ENCODE measurements at places on chromosomes 2 and 18.

GRCh38 chr2:231228974-231229529 is 30.6 kb downstream of the ARMC9 start:
- DNase-seq = no peak

DNA sequence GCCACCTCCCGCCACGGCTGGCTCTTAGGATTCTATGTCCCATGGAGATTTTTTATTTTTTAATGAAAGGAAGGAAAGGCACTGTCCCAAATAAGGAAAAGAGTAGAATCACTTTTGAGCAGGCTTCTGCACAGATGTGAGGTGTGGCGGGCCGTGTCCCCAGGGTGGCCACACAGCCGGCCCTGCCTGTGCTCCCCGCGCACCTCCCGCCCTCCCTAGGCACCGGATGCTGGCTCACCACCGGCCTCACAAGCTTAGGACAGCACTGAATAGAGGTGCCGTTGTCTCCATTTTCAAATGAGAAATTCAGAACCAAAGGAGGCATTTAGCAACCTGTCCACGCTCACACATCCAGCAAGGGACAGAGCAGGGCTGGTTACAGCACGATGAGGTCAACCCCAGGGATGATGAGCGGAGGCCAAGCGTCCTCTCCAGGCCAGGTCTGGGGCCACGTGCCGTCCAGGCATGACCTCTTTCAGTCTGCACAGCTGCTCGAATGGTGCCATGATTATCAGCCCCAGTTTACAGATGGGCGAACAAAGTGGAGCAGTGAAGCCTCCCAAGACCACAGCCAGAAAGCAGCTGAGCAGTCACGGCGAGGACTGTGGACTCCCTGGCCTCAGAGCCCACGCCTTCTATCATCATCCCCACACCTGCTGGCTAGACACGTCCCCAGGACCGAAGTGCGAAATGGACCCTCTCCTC is 20.7 kb upstream of the TEX51 start:
- DNase-seq = no peak

DNA sequence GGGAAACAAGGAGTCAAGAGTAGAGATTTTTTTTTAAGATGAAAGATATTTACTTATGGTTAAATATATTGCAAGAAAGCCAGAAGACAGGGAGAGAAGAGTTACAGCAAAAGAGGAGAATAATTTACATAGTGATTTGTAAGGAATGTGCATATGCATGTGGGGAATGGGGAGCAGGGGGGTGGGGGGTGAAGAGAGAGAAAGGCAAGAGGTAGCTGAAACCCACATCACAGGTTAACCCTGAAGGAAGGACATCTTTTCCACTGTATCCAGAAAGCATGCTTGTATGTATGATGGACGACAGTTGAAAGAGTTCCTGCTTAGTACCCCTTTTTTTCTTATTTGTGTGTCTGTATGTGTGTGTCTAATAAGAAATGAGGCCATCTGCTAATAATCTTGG is 371.9 kb downstream of the RAD51AP2 start:
- DNase-seq = no peak

DNA sequence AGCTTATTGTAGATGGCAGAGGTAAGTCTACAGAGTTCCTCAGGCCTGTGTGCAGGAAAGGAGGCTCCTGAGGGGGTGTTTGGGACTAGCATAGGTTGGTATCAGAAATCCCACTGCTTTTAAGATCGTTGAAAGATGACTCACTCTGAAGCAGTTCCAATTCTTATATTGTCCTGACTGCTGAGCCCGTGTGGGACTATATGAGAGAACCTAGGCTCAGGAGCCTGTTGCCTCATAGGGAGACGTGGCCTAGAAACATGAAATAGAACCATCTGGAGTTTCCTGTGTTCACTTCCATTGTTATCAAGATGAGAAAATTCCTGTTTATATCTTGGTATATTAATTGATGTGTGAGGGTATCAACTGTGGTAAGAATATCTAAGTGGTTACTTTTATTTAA is 5.7 kb downstream of the CCT7 start:
- no peak for DNase-seq

DNA sequence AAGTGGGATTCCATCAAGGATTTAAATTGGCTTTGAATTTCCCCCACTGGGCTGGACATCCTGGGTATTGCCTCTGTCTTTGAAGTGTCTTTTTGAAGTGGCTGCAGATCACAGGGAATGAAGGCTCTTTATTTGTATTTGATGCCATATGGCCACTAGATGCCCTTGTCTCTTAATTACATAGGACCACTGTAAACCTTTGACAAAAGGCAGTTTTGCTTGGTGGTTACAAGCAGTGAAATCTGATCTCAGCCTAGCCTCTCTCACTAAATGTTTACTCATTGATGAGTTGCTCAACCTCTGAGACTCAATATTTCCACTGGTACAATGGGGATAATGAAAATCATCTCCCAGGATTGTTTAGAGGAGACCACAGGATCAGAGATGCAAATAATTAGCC is 102.2 kb downstream of the INSIG2 start:
- DNase-seq = no peak

DNA sequence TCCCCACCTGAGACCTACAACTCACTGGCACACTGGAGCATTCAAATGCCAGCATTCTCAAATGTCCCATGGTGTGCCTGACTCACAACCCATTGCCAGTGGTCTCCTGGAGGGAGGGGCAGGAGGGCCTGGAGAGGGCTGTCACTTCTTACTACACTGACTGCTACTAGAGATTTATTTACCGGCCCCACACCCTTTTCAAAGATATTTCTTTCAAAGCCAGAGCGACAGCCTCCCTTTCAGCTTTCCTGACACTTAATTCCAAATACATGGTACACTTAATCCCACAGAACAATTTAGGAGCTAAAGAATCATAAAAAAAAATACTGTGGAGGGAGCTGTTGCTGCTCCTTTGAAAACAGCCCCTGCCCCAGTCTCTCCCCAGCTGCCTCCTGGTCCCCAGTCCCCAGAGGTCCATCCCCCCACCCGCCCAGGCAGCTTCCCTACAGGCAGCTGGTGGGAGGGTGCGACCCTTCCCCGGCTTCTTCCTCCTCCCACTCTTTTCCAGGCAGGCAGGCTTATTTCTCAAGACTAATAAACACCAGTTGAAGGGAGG is 129.1 kb upstream of the SMAD2 start:
- no peak for DNase-seq

DNA sequence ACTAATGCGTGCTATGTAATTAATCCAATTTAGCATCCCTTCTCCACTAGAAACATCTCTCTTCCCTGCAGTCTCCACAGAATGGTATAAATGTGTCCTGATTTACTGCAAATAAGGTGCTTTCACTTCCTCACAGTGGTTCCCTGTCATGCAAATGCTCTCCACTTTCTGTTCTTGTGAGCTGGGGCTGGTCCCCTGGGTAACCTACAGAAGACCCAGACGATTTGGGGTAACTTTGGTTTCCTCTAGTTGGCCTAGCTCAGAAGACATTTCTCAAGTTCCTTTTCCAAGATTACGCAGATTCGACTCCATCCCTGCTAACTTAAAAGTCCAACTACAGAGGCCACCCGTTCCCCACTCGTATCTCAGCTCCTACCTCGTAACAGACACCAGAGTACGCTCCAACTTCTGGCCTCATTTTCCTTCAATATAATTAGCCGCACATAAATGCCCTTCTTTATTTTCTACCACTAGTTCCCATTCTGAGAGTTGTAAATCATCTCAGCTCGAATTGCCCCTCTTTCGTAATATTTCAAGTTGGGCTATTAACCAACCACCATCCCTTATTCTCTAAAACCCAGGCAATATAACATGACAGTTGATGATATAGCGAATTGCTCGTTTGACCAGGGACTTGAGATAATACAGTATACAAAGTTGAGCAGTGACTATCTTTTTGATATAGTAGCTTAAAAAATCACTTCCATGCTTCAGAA is 28.8 kb upstream of the NEDD4L start:
- DNase-seq = no peak

DNA sequence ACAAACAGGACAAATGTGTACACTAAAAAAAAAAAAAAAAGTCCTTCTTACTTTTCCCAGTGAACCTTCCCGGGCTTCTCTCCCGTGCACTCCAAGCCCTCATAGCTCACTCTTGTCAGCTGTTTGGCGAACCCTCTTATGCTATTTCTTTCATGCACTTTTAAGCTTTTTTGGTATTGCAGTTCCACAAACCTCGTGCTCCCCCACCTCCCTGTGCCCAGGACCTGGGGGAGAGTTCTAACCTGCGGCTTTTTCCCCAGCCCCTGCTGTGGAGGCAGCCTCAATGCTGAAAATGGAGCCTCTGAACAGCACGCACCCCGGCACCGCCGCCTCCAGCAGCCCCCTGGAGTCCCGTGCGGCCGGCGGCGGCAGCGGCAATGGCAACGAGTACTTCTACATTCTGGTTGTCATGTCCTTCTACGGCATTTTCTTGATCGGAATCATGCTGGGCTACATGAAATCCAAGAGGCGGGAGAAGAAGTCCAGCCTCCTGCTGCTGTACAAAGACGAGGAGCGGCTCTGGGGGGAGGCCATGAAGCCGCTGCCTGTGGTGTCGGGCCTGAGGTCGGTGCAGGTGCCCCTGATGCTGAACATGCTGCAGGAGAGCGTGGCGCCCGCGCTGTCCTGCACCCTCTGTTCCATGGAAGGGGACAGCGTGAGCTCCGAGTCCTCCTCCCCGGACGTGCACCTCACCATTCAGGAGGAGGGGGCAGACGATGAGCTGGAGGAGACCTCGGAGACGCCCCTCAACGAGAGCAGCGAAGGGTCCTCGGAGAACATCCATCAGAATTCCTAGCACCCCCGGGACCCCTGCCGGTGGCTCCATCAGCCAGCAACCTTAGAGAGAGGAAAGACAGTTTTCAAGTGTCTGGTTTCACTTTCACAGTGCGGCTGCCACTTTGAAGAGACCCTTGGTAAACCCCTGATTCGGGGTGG is 826 bp downstream of the KCNE4 start:
- no peak for DNase-seq

DNA sequence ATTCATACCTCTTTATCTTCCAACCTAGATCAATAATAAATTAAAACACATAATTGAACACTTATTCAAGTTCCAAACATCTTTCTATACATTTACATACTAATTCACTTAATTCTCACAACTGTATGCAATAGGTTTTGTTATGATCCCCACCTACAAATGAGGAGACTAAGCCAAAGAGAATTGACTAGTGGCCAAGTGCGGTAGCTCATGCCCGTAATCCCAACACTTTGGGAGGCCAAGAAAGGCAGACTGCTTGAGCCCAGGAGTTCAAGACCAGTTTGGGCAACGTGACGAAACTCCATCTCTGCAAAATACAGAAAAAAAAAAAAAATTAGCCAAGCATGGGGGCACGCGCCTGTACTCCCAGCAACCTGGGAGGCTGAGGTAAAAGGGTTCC is 36.8 kb downstream of the KCNG3 start:
- DNase-seq = no peak

- DNase-seq = no peak
Measured at GRCh38 chr2:240435457-240435947, at the start of gene GPC1. GPC1 (plus strand) TSS chr2:240435663; CDS start chr2:240435919, 256 bp downstream.

- DNase-seq = no peak
Measured at GRCh38 chr18:49167084-49167483, 216.3 kb upstream of the SMAD7 start.

DNA sequence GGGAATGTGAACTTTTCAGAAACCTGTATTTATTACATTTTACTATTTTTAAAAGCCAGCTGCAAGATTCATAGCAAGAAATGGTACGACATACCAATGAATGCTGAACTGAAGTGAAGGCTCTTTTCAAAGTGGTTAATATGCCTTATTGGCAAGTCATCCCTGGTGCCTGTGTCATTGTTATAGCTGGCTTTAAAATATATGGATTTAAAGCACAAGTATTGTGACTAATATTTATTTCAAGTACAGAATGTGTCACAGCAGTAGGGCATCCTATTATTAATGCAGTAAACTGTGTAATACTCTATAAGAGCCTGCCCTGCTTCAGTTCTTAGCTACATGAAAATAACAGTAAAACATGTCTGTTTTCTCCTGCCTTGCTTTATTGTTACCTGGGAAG is 10.8 kb downstream of the TSHZ1 start:
- DNase-seq = no peak

GRCh38 chr2:126370201-126370600 is 285.8 kb upstream of the GYPC start:
- no peak for DNase-seq

DNA sequence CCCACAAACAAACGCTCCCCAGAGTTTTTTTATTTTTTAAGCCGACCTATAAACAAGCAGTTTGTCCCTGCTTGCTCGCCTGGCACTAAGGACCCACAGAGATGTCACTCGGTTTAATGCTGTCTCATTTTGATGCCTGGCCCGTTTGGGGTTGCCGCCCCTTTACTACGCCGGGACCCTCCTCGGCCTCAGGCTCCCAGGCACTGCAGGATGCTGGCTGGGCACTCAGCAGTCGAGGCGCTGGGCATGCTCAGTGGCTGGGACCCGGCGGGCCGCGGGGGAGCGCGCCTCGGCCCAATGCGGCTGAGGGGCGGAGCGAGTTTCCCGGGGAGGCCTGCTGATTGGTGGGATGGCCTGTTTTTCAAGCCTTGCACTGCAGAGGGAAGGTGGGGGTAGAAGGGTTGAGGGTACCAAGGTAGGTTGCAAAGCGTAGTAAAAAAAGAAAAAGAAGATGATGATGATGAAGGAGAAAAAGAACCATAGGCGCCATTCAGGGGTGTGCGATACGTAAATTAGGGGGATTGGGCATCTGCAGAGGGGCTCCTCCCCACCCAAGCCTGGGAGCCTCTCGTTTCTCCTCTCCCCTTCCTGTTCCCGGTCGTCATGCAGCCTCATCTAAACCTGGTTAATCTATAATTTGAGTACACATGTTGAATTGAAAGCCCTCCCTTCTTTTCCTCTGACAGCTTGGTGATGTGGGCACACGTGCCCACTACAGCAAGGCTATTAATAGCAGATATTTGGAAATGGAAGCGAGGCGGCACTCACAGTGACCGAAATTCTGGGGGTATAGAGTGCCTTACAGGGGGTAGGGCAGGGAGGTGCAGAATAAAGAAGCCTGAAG is 1.5 kb upstream of the IRS1 start:
- no peak for DNase-seq

Measured in GM04503 (cell line).